ENCODE measurements at places on chromosomes 2 and 18.

- DNase-seq: no peak
These were observed 62.3 kb downstream of the PLEKHA3 start for GRCh38 chr2:178542569-178542968.

GRCh38 chr2:10787176-10787968 is 25.2 kb downstream of the PDIA6 start:
- no peak for DNase-seq

- DNase-seq: no peak
These were observed 57.7 kb downstream of the ASAP2 start for GRCh38 chr2:9264301-9264700.

GRCh38 chr2:150475479-150476250 is 11.8 kb downstream of the RND3 start:
- no peak for DNase-seq
